ENCODE measurements at places on chromosomes 7 and 10.

DNA sequence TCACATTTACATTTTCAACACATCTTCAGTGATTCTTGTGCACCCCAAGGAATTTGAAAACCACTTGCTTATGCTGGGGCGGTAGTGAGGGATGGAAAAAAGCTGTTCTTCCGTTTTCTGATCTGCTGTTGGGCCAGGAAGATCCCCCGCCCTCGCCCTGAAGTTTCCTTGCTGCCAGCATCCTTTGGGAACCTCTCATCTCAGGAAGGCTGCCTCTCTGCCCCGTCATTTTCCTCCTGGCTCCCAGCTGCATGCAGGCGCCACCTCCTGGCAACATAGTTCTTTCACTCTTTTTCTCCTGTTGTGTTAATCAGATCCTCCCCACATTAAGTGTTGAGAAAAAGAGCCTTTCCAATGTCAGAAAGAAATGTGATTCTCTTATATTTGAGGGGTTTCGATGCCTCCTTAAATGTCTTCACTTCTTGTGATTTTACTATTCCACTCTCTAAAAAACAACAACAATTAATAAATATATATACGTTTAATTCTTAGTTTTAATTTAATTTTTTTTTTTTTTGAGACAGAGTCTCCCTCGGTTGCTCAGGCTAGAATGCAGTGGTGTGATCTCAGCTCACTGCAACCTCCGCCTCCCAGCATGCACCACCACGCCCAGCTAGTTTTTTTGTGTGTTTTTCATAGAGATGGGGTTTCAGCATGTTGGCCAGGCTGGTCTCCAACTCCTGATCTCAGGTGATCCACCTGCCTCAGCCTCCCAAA is 122.9 kb downstream of the RALA start:
- H3K36me3 ChIP-seq = no peaks in the 10 kb centered on the region
- H3K4me1 ChIP-seq = no peaks in the 10 kb centered on the region
- no peaks in the 10 kb centered on the region for H3K27me3 ChIP-seq
- H3K27ac ChIP-seq = no peak overlapping the region

GRCh38 chr7:129889133-129889844 is 63.5 kb downstream of the UBE2H start:
- H3K4me1 ChIP-seq = peaks cover 59% of the 10 kb centered on the region
- no peak for DNase-seq
- peaks cover 3% of the 10 kb centered on the region for H3K36me3 ChIP-seq
- H3K27ac ChIP-seq = peak overlapping the region; percentile 24
- H3K27me3 ChIP-seq = no peaks in the 10 kb centered on the region

- peak overlapping the region; percentile 100 for H3K27ac ChIP-seq
- peaks cover 36% of the 10 kb centered on the region for H3K36me3 ChIP-seq
- no peaks in the 10 kb centered on the region for H3K27me3 ChIP-seq
- peak; percentile 91 for DNase-seq
- peak overlapping the region; percentile 96 for H3K4me3 ChIP-seq
Measured at GRCh38 chr10:101000915-101001658, 1.5 kb downstream of the LZTS2 start.

DNA sequence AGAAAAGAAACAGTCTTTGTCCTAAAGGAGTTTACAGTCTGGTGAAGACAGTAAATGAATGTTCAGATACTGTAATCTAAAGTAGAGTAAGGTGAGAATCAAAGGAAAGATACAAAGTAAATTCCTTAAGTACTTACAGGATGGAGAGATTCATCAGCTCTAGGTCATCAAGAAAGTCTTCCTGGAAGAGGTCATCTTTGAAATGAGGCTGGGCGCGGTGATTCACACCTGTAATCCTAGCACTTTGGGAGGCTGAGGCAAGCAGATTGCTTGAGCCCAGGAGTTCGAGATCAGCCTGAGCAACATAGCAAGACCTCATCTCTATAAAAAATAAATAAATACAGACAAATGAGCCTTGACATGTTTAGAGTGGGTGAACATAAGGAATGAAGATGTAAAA is 18.3 kb downstream of the FHIP2A start:
- peaks cover 96% of the 10 kb centered on the region for H3K36me3 ChIP-seq
- no peak overlapping the region for H3K27ac ChIP-seq
- no peak for DNase-seq
- H3K4me1 ChIP-seq = no peaks in the 10 kb centered on the region

- no peaks in the 10 kb centered on the region for H3K36me3 ChIP-seq
- DNase-seq = no peak
- H3K27ac ChIP-seq = no peak overlapping the region
- no peak overlapping the region for H3K4me3 ChIP-seq
- no peaks in the 10 kb centered on the region for H3K4me1 ChIP-seq
Measured at GRCh38 chr10:61286686-61287085, 166.5 kb downstream of the TMEM26 start.

DNA sequence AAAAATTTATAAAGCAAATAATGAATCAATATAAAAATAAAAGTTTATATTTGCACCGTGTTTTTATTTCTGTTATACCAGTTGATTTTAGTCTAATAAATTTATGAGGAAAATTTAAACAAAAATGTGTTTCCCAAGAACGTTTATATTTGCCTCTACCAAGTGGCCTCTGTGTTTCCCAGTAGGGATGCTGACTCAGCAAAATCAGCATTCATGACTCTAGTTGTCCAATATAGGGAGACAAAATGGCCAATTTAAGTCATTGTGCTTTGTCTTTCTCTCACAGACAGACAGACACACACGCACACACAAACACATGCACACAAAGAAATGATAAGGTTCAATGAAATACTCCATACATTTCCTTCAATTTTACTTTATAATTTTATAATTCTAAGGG is 942.5 kb upstream of the ZWINT start:
- DNase-seq = no peak
- no peaks in the 10 kb centered on the region for H3K36me3 ChIP-seq
- H3K4me3 ChIP-seq = no peak overlapping the region
